Left ventricle myocardium inferior (tissue), 1 donor: ENCODE measurements at places on chromosomes 1 and 21.

GRCh38 chr1:19643121-19643520 lies 990 bp upstream of the NBL1 start:
- no peak for DNase-seq

DNA sequence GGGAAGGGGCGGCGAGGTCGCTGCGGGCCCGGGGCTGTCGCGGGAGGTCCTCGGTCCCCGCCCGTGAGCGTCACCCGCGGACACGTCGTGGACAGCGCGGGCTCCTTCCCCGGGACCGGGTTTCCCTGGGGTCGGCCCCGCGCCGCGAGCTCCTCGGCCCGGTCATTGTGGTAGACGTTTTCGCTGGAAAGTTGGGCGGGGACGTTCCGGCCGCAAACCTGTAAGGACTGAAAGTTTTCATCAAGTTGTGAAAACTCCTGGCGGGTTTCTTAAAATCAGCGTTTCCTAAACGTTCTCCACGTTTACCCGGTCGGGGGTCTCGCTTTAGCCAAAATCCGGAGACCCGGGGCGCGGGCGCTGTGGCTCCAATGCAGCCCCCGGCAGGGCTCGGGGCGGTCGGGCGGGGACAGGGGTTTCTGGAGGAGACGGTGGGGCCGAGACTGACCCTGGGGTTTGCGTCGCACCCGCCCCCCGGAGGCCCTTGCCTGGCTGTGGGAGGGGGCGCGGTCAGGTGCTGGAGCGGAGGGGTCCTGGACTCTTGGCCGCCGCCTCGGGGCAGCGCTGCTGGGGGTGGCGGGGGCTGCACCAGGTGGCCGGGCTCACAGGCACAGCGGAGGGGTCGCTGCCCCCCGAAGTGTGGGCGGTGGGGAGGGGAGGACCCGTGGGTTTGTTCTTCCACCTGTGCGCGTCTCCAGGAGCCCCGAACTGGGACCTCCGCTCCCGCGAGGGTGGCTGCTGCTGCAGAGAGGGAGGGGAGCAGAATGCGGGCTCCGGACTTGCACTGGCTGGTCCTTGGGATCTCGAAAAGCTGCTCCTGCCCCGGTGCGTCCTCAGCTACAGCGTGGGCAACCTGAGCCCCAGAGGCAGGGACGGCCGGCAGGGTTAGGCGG lies 827 bp downstream of the PRKCZ start:
- DNase-seq, result no peak

DNA sequence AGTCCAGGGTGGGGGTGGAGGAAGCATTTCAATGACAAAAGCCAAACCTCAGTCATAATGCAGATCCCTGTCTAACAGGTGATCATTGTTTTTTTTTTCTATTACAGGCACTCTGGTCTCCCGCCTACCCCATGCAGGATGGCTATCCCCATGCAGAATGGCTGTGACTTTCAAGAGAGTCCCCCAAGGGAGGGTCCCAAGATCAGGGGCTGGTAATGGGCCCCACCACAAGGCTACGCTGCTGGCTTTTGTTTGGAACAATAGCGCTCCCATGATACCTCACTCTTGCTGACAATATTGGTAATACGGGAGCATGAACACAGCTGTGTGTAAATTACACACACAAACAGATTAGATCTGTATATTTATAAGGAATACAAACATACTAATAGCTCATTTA lies 119.4 kb downstream of the SLC45A1 start:
- no peak for DNase-seq

- no peak for DNase-seq
Observed at GRCh38 chr1:65434255-65434654, 13.8 kb downstream of the LEPR start.

DNA sequence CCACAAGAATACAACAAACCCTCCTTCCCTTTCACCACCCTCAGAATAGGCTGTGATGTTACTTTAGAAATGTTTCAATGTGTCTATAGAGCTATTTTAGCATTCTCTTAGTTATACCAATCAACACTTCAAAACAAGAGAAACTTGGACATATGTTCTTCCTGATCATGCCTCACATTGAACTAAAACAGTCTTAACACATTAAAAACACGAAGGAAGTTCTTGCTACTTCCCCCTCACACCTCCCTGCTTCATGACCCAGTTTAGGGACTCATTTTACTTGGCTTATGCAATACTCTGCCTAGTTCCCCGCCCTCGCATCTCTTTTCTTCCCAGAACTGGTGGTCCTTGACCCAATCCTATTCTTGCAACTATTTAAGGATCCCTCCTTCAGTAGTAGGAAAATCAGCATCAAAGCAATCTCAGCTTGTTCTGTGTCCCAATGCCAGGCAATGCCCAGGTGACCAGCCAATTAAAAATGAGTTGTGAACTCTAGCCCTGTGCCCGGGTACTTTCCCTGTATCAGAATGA lies 408.8 kb upstream of the BEND5 start:
- DNase-seq, result no peak

DNA sequence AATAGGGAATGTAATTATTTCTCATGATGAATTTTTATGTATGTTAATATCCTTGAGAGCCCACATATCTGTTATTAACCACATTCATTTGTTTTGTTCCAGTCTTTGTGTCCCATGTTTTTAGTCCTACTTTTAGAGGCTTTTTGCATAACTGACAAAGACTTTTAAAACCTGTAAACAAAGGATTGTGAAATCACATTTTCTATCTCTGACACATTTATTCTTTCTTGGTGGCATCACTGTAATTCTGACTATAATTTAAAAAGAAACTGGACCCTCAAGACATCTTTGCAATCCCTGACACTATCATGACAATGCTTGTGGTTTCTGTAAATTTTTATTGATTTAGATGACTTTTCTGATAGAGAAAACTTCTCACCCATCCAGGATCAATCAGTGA lies 313.1 kb downstream of the SIPA1L2 start:
- no peak for DNase-seq

- no peak for DNase-seq
Observed at GRCh38 chr1:71835442-71835813, 446.9 kb downstream of the NEGR1 start.

GRCh38 chr1:62181532-62181931 lies 13.1 kb upstream of the L1TD1 start:
- DNase-seq, result no peak
